ENCODE measurements at places on chromosomes 6 and 20. TPM values are rescaled to one million over a fixed set of nuclear protein-coding genes. Genes with fewer than 3 reads are reported as not detected.

DNA sequence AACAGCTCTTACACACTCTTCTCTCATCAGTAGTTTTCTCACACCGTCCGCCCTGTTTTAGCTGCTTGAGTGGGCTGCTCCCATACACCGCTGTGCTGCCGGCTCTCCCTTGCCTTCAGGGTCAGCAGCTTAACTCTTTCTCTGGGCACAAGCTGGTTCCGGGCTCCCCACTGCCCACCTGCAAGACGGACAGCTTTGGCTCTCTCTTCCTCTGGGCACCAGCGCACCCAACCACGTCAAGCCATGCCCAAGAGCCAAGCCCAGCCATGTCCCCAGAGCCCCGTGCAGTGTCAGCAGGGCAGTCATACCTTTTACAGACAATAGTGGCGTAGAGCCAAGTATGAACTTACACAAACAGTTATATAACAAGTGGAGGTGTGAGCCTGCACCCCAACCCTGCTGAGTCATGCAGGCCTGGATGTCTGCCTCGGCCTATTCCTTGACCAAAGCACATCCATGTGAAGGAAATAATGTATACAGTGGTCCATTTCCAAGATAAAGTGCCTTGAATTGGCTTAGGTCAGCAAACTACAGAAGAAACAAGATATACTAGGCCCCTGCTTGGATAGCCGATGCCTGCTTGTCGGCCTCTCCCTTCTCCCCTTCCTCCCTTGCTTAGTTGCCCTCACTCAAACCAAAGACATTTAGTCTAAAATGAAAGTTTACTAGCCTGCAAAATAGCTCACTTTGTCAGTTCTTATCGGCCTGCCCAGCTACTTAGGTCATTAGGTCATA lies 89.3 kb downstream of the JPH2 start:
- no peak overlapping the region for H3K27ac ChIP-seq
- no peaks in the 10 kb centered on the region for H3K36me3 ChIP-seq
- no peak for DNase-seq

- H3K36me3 ChIP-seq: no peaks in the 10 kb centered on the region
- H3K27ac ChIP-seq: no peak overlapping the region
- H3K27me3 ChIP-seq: no peaks in the 10 kb centered on the region
- no peak for DNase-seq
- no peaks in the 10 kb centered on the region for H3K4me1 ChIP-seq
Measured at GRCh38 chr6:37110500-37111461, 59.2 kb upstream of the PIM1 start.

DNA sequence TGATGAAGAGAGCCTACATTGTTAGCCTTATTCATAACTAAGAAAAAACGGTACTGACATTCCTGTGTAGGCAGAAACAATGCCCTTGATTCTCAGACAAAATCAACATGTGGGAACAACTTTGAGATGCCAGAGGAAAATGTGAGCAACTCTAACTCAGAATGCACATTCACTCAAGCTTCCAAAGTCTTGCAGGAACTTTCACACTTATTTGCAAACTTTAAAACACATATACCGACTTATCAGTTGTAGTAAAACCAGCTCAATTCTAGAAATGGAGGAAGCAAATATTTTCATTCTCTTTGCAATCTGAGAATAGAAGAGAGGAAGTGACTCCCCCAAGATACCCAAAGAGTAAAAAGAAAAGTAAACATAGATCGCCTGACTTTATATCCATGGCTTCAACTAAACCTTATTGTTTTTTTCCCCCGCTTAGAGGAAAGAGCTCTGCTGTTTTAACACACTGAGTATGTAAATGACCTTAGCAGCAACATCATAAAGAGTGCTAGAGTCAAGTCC lies 117.6 kb downstream of the EPB41L2 start:
- H3K4me1 ChIP-seq: no peaks in the 10 kb centered on the region
- DNase-seq: no peak
- H3K36me3 ChIP-seq: no peaks in the 10 kb centered on the region
- H3K27me3 ChIP-seq: no peaks in the 10 kb centered on the region
- H3K4me3 ChIP-seq: no peak overlapping the region

DNA sequence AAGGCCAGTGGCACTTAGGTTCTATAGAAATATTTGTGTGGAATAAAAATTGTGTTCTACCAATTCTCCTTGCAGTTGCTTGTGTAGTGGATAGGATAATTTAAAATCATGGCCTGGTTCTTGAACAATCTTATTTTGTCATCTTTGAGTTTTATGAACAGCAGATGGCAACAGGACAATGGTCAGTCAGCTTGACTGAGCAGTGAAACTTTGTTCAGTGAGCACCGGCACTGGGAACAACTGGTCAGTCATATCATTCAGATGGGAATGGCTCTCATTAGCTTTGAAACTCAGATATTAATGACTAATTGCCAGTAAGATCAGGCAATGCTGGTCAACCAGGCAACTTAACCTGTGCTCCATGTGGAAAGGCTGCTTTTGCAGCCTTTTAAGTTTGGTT lies 129.2 kb downstream of the BCKDHB start:
- no peak for DNase-seq
- no peak overlapping the region for H3K4me3 ChIP-seq
- no peaks in the 10 kb centered on the region for H3K4me1 ChIP-seq
- H3K27ac ChIP-seq: no peak overlapping the region
- H3K27me3 ChIP-seq: no peaks in the 10 kb centered on the region

The TFAP2C gene
- not detected for total RNA-seq

The HELZ2 gene
- 59.6 TPM for total RNA-seq

GRCh38 chr20:556984-557383 lies 13.4 kb upstream of the CSNK2A1 start:
- DNase-seq: no peak
- H3K27me3 ChIP-seq: peaks cover 12% of the 10 kb centered on the region
- H3K4me3 ChIP-seq: no peak overlapping the region
- no peaks in the 10 kb centered on the region for H3K36me3 ChIP-seq

DNA sequence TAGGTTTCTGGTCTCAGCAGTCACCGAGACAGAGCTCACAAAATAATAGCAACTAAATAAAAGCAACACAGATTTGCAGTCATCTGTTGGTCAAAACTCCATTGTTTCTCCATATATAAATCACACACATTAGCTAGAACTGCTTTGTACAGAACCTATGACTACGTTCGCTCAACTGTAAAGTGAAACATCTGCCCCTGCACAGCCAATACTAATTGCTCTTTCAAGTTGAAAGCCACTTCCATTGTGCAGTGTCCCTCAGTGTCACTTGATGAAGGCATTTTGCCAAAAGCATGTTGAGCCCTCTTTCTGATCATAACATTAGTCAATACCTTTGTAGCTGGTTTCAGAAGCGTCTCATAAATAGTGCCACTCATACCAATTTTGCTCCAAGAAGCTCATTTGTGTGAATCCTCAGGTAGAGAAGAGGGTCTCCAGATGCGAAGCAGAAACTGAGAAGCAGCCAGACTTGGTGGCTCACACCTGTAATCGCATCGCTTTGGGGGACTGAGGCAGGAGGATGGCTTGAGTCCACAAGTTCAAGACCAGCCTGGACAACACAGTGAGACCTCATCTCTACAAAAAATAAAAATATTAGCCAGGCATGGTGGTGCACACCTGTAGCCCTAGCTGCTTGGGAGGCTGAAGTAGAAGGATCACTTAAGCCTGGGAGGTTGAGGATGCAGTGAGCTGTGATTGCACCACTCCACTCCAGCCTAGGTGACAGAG lies 68.9 kb downstream of the PERP start:
- H3K4me3 ChIP-seq: no peak overlapping the region
- H3K36me3 ChIP-seq: no peaks in the 10 kb centered on the region
- H3K27me3 ChIP-seq: peaks cover 2% of the 10 kb centered on the region

The KCTD20 gene
- total RNA-seq: 39.5 TPM

- peaks cover 6% of the 10 kb centered on the region for H3K4me1 ChIP-seq
- DNase-seq: no peak
- H3K27me3 ChIP-seq: peaks cover 12% of the 10 kb centered on the region
- H3K36me3 ChIP-seq: no peaks in the 10 kb centered on the region
- H3K4me3 ChIP-seq: no peak overlapping the region
- H3K27ac ChIP-seq: no peak overlapping the region
Measured at GRCh38 chr20:50043573-50044352, 61.0 kb downstream of the SNAI1 start.

The SNAP25 gene
- total RNA-seq: not detected

DNA sequence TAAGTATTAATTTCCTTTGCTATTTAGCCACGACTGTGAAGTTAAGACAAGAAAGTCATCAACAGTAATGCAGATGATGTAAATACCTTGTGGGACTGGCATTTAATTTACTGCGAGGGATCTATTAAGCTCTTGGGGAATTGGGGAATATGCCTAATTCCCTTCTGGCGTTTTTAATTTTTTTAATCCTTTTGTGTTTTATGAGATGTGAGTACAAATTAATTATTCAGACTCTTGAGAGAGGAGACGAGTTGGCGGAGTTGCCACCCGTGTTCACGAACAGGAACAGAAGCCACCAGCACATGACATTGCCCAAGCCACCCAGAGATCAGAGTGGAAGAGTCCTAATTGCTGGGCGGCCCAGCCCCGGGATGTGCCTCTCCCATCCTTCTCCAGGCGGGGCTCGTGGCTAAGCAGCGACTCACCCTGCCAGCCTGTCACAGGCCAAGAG lies 533 bp upstream of the CRYBG1 start:
- no peak overlapping the region for H3K27ac ChIP-seq
- peaks cover 25% of the 10 kb centered on the region for H3K27me3 ChIP-seq
- peak overlapping the region; percentile 35 for H3K4me3 ChIP-seq
- peaks cover 14% of the 10 kb centered on the region for H3K4me1 ChIP-seq

The ZNF391 gene
- total RNA-seq: 1.6 TPM

GRCh38 chr20:3330046-3330741 lies 77.3 kb downstream of the DNAAF9 start:
- no peak overlapping the region for H3K4me3 ChIP-seq
- peaks cover 20% of the 10 kb centered on the region for H3K4me1 ChIP-seq
- peaks cover under 1% of the 10 kb centered on the region for H3K36me3 ChIP-seq
- no peaks in the 10 kb centered on the region for H3K27me3 ChIP-seq
- no peak for DNase-seq

GRCh38 chr6:54282186-54282585 lies 26.1 kb upstream of the TINAG start:
- H3K4me1 ChIP-seq: no peaks in the 10 kb centered on the region
- no peaks in the 10 kb centered on the region for H3K36me3 ChIP-seq
- no peaks in the 10 kb centered on the region for H3K27me3 ChIP-seq

GRCh38 chr6:20137240-20137639 lies 75.0 kb downstream of the MBOAT1 start:
- H3K27me3 ChIP-seq: no peaks in the 10 kb centered on the region
- peaks cover 22% of the 10 kb centered on the region for H3K36me3 ChIP-seq
- H3K4me1 ChIP-seq: no peaks in the 10 kb centered on the region
- no peak for DNase-seq
- no peak overlapping the region for H3K27ac ChIP-seq

DNA sequence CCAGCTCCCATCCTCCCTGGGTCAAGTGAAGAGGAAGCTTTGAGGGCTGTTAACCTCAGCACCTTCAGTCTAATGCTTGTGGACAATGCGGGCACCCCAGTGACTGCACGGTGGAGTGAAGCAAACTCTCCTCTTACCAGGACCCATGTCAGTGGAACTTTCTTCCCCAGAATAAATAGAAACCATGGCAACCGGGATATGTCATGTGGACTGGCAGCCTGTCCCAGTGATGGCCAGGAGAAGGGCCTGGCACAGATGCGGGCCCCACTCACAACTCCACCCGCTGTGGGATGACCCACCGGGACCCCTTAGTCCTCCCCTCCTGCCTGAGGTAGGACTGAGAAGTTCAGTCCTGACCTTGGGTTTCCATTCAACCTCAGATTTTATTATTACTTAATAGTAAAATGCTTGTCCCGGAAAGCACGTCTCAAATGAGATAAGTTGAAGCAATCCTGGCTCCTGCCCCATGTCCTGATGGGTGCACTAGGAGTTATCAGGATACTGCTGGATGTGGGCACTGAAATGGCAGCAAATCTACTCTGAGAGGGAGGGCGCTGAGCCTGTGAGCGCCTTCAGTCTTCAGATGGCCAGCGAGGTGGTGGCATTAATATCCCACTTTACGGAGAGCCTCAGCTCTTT lies 23.5 kb downstream of the TOX2 start:
- peaks cover 49% of the 10 kb centered on the region for H3K4me1 ChIP-seq
- H3K4me3 ChIP-seq: no peak overlapping the region
- no peak for DNase-seq
- H3K27me3 ChIP-seq: no peaks in the 10 kb centered on the region
- H3K36me3 ChIP-seq: no peaks in the 10 kb centered on the region

The MTHFD1L gene
- 8.8 TPM for total RNA-seq

DNA sequence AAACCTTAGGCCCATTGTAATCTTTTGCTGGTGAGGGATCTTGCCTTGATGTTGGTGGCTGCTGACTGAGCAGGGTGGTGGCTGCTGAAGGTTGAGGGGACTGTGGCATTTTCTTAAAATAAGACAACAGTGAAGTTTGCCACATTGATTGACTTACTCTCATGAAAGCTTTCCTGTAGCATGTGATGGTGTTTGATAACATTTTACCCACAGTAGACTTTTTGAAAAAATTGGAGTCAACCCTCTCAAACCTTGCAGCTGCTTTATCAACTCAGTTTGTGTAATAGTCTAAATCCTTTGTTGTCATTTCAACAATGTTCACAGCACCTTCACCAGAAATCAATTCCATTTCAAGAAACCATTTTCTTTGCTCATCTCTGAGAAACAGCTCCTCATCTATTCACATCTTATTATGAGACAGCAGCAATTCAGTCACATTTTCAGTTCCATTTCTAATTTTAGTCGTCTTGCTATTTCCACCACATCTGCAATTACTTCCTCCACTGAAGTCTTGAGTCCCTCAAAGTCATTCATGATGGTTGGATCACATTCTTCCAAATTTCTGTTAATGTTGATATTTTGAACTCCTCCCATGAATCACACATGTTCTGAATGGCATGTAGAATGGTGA lies 37.2 kb downstream of the CST9L start:
- H3K27me3 ChIP-seq: no peaks in the 10 kb centered on the region
- DNase-seq: no peak
- no peak overlapping the region for H3K27ac ChIP-seq
- no peaks in the 10 kb centered on the region for H3K4me1 ChIP-seq
- no peaks in the 10 kb centered on the region for H3K36me3 ChIP-seq
- no peak overlapping the region for H3K4me3 ChIP-seq

The LY6G6C gene
- total RNA-seq: not detected

The TTK gene
- total RNA-seq: 0.45 TPM

- H3K36me3 ChIP-seq: no peaks in the 10 kb centered on the region
- H3K27me3 ChIP-seq: no peaks in the 10 kb centered on the region
- H3K4me3 ChIP-seq: no peak overlapping the region
- H3K27ac ChIP-seq: no peak overlapping the region
Measured at GRCh38 chr6:157862706-157863105, 39.7 kb downstream of the SNX9 start.

The COX4I2 gene
- total RNA-seq: not detected

- no peaks in the 10 kb centered on the region for H3K27me3 ChIP-seq
- H3K4me3 ChIP-seq: no peak overlapping the region
- DNase-seq: no peak
- H3K27ac ChIP-seq: no peak overlapping the region
- peaks cover 13% of the 10 kb centered on the region for H3K4me1 ChIP-seq
Measured at GRCh38 chr20:25254986-25255680, 7.2 kb downstream of the PYGB start.

The ESF1 gene
- 6.9 TPM for total RNA-seq
